Omental fat pad (tissue), 4 donors: ENCODE measurements at places on chromosomes 7 and 10. TPM values are rescaled to one million over a fixed set of nuclear protein-coding genes. Genes with fewer than 3 reads are reported as not detected.

DNA sequence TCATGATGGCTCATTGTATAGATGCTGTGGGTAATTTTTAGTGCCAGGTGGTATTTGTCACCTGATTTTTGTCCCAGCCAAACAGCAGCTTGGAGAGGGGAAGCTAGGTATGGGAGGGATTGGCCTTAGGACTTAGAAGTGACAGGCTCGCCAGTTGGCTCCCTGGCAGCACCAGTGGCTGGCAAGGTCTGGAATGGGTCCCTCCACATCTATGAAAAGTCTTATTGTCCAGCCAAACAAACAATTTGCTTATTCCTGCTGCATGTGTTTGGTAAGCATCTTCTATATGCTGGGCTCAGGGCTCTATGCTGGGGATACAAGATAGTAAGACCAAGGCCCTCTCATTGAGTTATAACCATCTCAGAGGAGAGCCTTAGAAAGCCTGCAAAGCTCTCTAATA lies 42.5 kb downstream of the SORCS3 start:
- no peak for DNase-seq

SCIN gene
- 4.3 TPM for total RNA-seq

GRCh38 chr10:6716516-6716915 lies 136.4 kb upstream of the PRKCQ start:
- no peak for DNase-seq

MDH2 gene
- 67.1 TPM for total RNA-seq

DNA sequence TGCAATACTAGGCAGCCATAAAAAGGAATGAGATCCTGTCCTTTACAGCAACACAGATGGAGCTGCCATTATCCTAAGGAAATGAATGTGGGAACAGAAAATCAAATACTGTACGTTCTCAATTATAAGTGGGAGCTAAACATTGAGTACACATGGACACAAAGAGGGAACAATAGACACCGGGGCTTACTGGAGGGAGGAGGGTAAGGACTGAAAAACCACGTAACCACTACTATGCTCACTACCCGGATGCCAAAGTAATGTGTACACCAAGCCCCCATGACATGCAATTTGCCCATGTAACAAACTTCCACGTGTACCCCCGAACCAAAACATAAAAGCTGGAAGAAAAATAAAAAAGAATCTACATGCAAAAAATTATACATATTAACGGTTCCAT lies 587.0 kb downstream of the PARD3 start:
- no peak for DNase-seq

DNA sequence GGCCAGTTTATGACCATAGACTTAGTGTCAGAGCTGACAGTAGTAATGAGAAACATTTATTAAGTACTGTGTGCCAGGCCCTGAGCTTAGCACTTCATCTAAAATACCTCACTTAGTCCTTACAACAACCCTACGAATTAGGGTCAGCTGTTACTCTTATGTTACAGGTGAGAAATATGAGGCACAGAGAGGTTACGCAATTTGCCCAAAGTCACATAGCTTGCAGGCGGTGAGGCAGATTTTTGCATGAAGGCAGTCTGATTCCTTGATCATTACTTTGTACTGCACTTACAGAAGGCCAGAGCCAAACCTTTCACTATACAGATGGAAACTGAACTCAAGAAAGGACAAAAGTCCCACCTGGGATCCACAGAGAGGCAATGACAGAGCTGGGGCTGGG lies 10.2 kb downstream of the CDH23 start:
- no peak for DNase-seq

- DNase-seq, result no peak
These were observed 174.7 kb upstream of the GRB10 start for GRCh38 chr7:50957431-50957830.

DNA sequence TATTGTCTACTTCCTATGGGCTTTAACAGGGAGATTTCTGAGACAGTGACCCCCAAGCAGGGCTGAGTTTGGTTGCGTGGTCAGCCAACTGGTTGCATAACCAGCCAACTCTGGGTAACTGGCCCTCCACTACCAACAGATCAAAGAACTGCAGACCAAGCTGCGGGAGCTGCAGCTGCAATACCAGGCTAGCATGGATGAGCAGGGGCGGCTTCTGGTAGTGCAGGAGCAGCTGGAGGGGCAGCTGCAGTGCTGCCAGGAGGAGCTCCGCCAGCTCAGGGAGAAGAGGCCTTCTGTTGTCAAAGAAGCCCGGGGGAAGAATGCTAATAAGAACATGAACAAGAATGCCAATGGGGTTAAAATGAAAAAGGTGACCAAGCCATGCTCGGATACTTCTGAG lies 15.7 kb upstream of the FLNC start:
- DNase-seq, result no peak

DNA sequence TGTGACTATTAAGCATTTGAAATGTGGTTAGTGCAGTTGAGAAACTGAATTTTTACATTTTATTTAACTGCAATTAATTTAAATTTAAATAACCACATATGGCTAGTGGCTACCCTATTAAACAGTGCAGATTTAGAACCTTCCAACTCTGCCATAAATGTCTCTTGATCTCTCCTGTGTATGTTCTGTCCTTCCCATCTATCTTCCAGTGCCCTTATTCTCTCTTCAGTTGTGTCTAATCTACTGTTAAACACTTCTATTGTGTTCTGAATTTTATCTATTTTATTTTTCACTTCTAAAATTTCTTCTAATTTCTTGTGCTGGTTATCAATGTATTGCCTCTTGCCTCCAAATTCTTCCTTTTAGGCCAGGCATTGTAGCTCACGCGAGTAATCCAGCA lies 105.0 kb downstream of the CUL2 start:
- DNase-seq, result no peak

DNA sequence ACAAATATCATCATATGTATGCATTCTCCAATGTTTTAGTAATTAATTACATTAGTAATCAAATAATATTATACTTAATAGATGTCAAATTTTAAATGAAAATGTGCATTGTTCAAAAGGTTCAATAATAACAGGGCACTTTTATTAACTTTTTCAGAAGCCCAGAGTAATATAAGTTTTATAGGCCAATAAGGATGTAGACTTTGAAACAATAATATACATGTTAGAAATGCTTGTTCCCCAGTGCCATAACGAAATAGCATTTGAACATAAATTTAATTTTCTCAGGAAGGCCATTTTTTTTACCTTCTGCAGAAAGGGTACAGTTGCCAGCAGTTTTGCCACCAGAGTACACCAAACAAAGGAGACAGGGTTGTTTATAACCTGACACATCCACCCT lies 1133.9 kb upstream of the LRRTM3 start:
- DNase-seq, result no peak

IFIT3 gene
- total RNA-seq, result 9.2 TPM

STEAP1B gene
- not detected for total RNA-seq
